A549 (cell line): ENCODE measurements at places on chromosomes 1 and 21. TPM values are rescaled to one million over a fixed set of nuclear protein-coding genes. Genes with fewer than 3 reads are reported as not detected.

DNA sequence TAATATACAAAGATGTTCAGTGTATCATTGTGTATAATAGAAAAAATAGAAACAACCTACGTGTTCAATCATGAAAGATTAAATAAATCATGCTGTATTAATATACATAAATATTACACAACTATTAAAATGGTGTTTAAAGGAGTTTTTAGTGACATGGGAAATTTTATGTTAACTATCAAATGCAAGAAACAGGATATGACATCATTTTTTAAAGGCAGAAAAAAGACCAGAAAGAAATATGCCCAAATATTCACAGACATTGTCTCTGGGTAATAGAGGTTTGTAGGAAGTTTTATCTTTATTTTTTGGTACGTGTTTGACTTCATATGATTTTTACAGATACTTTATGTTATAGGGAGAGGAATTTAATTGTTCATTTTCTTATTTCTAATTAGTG lies 34.0 kb downstream of the NPHS2 start:
- DNase-seq: no peak

DNA sequence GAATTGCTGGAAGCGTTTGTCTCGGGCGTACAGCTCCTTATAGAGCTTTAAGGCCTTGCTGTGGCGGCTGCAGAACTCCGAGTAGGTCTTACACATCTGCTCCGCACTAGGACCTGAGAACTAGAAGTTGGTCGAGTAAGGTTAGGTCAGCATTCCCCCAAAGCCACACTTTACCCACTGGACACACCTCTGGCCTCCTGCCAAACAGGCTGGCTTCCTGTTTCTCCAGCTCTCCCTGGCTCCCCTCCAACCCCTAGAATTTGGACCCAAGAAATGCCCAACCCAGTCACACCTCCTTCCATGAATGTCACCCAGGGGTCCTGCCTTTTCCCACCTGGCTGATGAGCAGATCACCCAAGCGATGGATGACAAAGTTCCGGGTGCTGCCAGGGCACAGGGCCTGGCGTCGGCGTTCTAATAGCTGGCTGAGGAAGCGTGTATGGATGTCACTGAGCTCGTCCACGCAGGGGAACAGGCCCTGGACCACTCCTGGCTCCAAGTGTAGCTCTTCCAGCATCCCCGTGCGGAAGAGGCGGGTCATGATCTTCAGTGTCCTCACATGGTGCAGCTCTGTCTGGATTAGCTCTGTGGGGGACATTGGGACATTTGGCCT lies 15.6 kb downstream of the ARHGEF2 start:
- DNase-seq: no peak

DNA sequence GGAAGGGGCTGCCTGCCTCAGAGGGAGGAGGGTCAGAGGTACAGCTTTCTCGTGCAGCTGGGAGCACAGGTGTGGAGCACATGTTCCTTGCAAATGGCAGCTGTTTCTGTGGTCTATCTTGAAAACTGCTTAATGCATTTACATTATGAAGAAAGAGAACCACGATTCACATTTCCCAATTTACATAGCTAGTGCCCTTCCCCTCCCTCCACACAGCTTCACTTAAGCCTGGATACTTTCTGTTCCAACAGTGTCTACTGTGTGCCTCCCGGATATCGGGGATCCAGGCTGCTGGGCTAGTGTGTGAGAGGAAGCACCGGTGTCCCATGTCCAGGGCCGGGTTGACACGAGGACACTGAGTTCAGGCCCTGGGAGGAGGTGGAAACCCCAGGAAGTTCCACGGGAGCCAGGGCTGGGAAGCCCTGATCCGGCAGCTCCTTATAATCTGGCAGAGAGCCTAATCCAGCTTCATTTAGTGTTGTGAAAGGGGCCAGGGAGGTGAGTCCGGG lies 31.6 kb downstream of the TMCC2 start:
- DNase-seq: no peak

GRCh38 chr1:185603158-185603557 lies 131.0 kb upstream of the HMCN1 start:
- no peak for DNase-seq

DNA sequence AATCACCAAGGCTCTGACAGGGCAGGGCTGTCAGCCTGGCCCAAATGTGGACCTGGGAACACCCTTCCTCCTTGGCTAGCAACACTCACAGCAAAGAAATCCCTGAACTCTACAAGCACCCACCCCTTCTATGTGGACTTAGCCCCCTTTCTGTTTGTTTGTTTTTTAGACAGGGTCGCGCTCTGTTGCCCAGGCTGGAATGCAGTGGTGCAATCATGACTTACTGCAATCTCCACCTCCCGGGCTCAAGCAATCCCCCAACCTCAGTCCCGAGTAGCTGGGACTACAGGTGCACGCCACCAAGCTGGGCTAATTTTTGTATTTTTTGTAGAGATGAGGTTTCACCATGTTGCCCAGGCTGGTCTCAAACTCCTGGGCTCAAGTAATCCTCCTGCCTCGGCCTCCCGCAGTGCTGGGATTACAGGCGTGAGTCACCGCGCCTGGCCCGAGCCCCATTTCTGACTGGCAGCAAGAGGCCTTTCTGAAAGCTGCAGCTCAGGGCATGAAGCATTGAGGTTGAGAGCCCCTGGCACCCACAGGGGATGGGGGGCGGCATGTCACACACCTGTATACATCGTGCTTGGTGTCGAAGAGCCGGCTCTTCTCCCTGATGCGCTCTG lies 16.2 kb downstream of the RIPK4 start:
- DNase-seq: no peak

- peak; percentile 76 for DNase-seq
Measured at GRCh38 chr1:200415789-200416593, 6.2 kb upstream of the ZNF281 start.

- DNase-seq: no peak
Measured at GRCh38 chr1:86062453-86062852, 94.1 kb downstream of the COL24A1 start.

GRCh38 chr1:201448990-201449389 lies 20.0 kb downstream of the PHLDA3 start:
- no peak for DNase-seq

DNA sequence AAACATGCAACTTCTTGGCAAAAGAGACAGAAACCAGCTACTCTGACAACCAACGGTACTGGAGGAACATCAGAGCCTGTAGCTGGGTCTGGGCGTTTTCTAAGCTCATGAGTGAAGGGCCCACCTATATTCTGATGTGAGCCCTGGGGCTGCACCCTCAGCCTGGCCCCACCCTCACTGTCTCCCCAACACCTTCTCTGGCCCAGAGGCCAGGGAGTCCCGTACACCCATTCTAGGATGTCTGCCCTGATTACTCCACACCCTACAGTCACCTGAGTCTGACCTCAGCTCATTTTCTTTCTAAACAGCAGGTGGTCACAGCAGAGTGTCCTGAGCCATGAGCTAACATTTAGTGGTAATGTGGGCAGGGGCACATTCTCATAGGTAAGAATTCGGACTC lies 439.2 kb downstream of the MATN1 start:
- DNase-seq: no peak

- DNase-seq: no peak
Measured at GRCh38 chr1:113551728-113552127, 161.4 kb downstream of the MAGI3 start.

DNA sequence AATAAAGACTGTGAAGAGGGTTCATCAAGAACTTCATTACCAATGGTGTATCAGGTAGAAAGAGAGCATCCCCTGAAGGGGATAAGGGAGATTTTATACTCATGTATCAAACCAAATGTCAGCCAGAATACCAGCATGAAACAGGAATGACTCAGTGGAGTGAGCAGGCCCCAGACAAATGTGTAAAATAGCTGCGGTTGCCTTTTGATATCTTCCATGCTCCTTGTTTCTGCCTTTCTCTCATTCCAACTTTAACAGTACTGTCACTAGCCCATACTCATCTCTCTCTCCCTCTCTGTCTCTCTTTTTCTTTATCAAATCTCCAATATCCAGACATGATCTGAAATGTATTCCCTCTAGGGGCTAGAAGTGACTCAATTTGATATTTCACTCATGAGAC lies 47.8 kb downstream of the GPR88 start:
- no peak for DNase-seq

GRCh38 chr1:184640505-184640904 lies 114.2 kb downstream of the EDEM3 start:
- no peak for DNase-seq

GRCh38 chr1:14495381-14495780 lies 103.1 kb upstream of the KAZN start:
- DNase-seq: no peak

- DNase-seq: no peak
Measured at GRCh38 chr1:108611984-108612383, 48.9 kb downstream of the HENMT1 start.

DNA sequence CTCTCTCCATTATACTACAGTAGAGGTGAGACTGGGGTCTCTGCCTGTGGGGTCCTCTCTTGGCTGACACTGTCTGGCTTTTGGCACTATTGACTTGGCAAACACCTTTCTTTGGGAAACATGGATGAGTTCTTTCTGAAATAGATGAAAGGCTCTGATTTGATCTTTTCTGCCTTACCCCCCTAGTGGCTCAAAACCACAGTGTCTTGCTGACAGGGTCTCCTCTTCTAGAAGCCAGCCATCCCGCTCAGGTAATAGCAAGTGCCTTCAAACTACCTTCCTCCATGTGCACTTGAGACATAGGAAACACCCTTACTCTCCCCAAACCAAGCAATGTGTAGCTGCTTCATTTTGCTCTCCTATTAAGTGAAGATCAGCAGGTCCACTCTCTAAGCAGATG lies 260.4 kb downstream of the BRINP2 start:
- DNase-seq: no peak

DNA sequence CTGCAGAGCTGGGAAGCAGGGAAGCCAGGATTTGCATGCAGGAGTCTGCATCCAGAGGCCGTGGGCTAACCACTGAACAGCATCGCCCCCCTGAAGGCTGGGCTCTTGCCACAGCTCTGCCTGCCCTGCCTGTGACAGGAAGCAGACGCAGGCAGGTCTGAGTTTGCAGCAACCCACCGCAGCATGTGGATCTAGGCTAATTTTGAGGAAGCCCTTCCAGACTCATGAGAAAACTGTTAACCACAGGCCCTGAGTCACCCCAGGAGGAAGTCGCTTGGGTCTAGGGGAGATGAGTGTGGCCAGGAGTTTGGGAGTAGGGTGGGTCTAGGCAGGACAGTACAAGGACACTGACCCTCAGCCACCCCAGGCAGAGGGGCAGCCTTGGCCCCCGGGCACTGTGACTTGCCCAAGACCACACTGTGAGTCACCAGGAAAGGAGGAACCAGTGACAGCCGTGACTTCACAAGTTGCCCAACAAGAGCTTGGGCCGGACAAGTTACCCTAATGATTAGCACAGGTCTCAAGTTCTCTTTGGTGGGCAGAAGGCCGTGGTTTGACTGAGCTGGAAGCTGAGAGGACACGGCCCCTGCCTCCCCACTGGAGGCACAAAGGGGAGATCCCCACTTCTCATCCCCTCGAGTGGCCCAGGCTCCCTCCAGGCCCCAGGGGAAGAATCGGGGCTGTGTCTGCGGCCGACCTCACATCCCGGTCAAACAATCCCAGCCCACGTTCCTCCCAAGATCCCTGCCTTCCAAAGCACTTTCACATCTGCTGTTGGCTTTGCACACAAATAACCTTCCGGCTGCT lies 826 bp downstream of the LAPTM5 start:
- DNase-seq: peak; percentile 14

GRCh38 chr1:207884266-207885029 lies 26.5 kb downstream of the CD34 start:
- DNase-seq: no peak

- DNase-seq: no peak
Measured at GRCh38 chr1:192952646-192953045, 106.5 kb downstream of the UCHL5 start.

DNA sequence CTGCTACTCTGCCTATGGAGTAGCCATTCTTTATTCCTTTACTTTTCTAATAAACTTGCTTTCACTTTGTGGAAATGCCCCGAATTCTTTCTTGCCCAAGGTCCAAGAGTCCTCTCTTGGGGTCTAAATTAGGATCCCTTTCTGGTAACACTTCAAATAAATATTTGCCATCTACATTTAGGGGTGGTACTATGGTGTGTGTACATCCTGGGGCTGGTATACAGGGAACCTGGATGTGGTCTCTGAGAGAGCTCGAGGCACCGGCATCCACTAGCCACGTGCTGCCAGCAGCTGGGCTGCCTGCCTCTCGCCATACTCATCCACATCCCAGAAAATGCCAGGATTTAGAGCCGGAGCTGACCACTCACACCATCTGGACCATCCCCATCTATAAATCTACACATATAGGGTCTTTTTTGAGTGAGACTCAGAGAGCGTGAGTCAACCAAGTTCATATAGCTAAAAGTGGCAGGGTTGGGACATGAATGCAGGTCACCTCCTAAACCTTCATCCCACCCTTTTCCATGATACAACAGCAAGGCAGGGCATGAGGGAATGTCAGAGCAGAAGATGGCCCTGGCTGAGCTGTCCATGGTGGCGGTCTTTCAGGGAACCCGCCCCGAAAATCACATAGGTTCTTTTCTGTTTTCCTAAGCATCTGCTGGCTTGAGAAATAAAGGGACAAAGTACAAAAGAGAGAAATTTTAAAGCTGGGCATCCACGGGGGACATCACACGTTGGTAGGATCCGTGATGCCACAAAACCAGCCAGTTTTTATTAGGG lies 76.6 kb upstream of the F3 start:
- DNase-seq: no peak

DNA sequence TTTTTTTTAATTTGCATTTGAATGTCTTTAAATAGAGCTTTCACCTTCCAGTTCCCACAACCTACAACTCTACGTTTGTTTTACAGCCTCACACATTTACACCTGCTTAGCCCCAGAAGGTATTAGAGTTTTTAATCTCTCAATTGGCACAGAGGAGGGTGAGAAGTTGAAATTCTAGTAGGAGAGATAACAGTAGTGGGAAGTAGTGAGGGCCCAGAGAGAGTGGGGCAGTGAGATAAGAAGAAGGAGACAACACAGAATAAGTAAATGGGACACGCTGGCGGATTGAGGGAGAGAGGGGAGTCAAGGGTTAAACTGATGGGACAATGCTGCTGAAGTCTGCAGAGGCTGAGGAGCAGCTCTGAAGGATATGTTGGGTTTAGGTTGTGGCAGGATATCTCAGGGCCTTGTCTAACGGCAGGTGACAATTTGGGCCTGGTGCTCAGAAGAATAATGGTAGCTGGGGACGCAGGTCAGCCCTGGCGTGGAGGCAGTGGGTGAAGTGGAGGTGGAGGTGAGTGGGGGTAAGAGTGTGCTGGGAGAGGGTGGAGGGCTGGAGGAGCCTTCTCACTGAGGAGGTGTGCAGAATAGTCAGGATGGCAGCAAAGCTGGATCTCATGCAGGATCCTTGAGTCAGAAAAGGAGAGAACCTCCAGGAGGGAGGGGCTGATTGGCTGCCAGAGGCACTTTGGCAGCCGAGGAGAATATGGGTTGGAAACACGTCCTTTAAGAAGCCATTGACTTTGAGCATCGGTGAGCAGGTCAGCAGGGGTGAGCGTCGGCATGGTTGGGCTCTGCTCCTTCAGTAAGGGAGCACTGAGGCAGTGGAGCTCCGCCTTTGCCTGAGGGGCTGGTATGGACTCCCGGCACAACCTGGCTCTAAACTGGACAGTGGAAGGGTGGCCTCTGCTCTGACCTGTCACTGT lies 72.9 kb downstream of the SYT6 start:
- DNase-seq: no peak

Gene KDF1
- polyA plus RNA-seq: not detected in 3 replicates

Gene OTUD7B
- polyA plus RNA-seq: 6.9 to 8.0 TPM (median 8.0 TPM) in 3 replicates

Gene GPR25
- polyA plus RNA-seq: not detected in 3 replicates

Gene FAM163A
- polyA plus RNA-seq: not detected in 3 replicates

Gene EFNA3
- polyA plus RNA-seq: 2.0 to 3.2 TPM (median 2.7 TPM) in 3 replicates

Gene DFFB
- 3.2 to 4.4 TPM (median 3.7 TPM) in 3 replicates for polyA plus RNA-seq

Gene BARHL2
- polyA plus RNA-seq: not detected in 3 replicates

Gene TBX19
- 0.97 to 1.0 TPM (median 0.98 TPM) in 3 replicates for polyA plus RNA-seq

Gene RHOU
- polyA plus RNA-seq: 9.7 to 14.7 TPM (median 10.2 TPM) in 3 replicates

Gene RGS4
- polyA plus RNA-seq: 0.03 TPM in 1 of 3 replicates, not detected in the others
